ENCODE measurements at places on chromosomes 1 and 21.

- DNase-seq: peak; percentile 93
These were observed 10.8 kb upstream of the FAAP20 start for GRCh38 chr1:2205191-2205952.

GRCh38 chr1:224799083-224799482, 130.4 kb upstream of the DNAH14 start:
- no peak for DNase-seq

GRCh38 chr1:211355873-211356272, 29.2 kb downstream of the TRAF5 start:
- DNase-seq: no peak

- DNase-seq: no peak
These were observed 96.9 kb downstream of the COP1 start for GRCh38 chr1:176110203-176110602.

DNA sequence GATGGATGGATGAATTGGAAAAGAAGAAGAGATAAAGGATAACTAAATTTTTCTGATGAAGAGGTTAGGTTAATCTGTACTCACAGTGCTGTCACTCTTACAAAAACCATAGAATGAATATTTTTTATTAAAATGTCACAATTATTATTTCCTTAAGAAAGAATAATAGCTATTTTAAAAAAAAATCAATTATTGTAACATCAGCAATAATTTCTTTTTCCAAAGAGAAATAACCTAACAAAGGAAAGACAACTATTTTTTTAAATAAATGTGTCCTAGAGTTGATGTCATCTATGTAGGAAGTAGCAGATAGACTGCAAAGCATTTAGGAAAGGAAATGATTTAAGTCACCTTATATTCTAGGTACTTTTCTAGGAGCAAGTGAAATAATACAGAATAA, 33.6 kb upstream of the PLPPR4 start:
- DNase-seq: no peak

DNA sequence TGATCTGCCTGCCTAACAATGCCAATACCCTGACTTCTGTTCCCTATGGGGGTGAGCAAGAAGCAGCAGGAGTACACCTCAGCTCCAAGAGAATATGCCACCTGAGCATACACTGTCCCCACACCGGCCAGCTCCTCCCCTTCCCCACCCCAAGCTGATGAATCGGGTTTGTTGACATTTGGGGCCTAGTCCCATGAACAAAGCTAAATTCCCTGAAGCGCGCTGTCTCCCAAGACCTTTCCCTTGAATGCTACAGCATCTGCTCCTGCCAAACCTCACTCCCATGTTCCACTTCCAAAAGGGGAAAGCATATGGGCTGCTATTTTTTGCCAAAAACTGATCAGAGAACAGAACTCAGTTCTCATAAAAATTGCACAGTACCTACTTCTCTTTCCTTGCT, 220.4 kb upstream of the CAMK1G start:
- DNase-seq: no peak

DNA sequence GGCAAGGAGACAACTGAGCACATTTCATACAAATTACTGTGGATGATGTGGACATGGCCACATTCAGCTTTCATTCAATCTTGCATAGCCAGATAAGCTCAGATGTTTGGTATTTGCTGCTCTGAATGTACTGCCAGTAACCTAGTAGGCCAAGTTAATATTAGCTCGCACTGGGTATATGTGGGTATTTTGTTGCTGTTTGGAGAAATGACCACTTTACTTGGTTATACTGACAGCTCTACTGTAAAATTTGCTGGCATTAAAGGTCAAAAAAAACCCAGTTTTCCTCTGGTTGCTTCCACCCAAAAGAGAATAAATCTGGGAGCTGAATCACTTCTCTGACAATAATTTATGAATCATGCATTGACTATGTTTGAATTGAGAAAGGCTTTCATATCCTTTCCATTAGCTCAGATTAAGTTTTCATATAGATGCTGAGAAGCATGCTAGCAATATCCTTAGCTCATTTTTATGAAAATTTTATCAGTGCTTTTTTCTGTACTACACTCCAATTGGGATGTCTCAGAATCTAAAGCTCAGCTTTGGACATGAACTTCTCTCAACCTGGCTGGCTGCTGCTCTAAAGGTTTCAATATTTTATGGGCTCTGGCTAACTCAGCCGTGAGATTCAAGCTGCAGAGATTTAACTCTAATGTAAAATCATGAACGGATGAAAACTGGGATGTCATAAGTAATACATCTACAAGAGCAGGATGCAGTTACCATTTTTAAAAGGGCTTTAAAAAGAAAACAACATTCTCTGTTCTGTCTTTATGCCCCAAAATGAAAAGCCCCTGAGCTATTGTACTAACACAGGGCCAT, 330.0 kb downstream of the BARHL2 start:
- DNase-seq: no peak

GRCh38 chr1:184156521-184157393, 105.2 kb downstream of the TSEN15 start:
- DNase-seq: no peak

- DNase-seq: no peak
These were observed 81.0 kb upstream of the LHX8 start for GRCh38 chr1:75053207-75053606.

DNA sequence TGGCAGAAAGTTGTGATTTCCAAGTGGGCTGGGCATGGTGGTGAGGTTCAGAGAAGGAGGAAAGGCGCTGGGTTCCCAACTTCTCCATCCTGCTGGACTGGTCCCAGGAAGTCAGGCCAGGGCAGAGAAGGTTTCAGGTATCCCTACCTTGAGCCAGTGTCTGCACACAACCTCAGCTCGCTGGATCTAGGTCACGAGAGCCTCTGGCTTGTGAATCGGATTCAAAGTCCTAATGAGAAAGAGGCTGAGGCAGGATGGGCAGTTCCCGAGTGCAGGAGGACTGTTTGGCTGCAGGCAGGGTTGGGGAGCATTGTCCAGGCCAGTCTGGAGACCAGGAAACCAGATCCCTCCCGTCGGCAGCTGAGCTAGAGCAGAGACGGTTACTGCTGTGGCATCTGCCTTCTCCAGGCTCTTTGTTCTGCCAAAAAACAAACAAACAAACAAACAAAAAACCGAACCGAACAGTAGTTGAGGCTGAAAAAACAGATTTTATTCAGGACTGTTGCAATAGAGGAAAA, 19.5 kb upstream of the IGSF21 start:
- no peak for DNase-seq

DNA sequence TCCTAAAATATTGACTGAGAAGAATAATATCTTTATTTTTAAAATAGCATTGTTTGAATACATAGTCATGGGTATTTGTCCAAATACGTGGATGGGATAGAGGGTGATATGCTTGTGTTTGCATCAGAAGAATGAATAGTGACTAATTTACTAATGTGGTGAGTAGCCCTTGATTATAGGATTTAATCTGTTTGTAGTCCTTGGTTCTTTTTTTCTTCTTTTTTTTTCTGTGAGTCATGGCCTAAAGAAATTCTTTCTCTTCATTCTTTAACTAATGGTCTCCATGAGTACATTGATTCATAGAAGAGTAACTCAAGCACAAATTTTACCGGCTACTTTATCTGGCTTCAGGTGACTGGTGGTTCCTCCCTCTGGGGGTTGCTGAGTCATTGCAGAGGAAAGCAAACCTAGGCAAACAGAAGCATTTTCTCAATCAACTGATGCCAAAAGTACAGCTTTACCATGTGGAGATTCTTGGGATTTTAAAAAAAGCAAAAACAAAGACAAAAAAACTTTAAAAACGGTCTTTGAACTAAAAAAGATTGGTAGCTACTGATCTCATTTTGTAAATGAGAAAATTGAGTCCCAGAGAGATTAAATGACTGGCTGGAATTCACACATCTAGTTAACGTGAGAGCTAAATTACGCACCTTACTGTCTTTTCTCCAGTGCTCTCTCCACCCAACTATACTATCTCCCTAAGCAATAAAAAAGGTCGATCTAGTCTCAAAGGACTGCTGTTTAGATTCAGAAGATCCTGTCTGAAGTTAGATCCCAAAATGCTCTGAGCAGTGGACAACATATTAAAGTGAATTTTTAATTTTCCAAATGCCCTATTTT, 40.5 kb downstream of the AK5 start:
- DNase-seq: peak; percentile 51

DNA sequence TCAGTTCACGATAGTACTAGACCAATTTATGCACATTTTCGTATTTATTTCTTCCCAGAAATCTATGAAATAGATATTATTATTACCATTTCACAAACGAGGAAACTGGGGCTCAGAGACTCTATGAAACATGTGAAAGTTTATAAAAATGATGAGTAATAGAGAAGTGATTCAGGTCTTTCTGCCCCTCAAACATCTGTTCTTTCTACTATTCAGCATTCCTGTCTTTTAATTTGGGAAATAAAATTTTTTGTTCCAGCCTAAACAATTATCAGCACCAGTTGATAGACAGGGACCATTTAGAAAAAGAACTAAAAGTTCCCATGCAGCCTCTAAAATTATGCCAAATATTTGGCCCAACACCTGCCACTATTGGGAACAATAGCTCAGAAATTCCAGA, 585.1 kb downstream of the PTPRC start:
- no peak for DNase-seq

- DNase-seq: no peak
These were observed 54.7 kb upstream of the DNAH14 start for GRCh38 chr1:224874775-224875174.

DNA sequence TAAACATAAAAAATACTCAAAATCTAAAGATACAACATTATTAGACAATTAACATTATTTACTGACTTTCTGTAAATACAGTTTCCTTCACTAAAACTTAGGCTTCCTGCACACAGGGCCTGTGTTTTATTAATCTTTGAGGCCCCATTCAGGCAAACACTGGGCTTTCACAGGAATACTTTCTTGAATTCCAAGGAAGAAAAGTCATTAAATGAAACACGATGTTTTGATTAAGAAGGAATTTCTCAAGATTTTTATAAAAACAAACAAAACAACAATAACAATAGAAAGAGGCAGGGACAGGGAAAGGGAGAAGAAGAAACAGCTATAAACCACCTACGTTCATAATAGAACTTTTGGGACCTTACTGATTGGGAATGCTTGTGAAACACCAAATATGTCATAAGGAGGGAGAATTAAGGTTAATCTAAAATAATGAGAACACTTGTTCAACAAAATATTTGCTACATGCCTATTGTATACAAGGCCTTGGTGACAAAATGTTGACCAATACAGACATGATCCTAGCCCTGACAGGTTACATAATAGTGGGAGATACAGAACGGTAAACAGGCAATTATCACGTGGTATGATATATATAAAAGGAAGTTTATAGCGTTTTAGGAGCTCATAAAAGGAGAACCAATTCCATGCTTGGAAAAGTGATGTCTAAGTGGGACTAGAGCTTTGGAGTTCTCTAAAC, 3.6 kb downstream of the DDAH1 start:
- DNase-seq: no peak

DNA sequence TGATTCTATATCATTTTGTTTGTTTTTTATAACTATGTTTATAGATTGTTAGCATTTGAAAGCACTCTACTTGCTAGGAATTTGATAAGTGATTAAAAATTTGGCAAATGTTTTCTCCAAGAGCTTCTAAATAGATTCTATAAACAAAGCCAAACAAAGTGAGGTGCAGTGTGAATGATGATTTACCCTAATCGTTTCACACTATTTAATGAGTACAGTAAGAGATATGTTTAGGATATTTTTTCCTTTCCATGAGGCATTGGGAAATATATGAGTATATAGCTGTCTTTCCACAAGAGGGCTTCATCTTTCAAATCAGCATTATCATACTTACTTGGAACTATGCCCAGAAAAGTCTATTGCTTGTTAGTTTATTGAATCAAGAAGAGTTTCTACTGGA, 277.0 kb upstream of the BRINP3 start:
- DNase-seq: peak; percentile 24

GRCh38 chr1:55951291-55951690, 628.1 kb downstream of the PLPP3 start:
- no peak for DNase-seq

GRCh38 chr1:207670997-207671396, 26.1 kb downstream of the CR1L start:
- DNase-seq: no peak

GRCh38 chr21:29175408-29176134, 45.1 kb downstream of the MAP3K7CL start:
- DNase-seq: no peak

GRCh38 chr1:202638019-202638700, 72.1 kb downstream of the SYT2 start:
- DNase-seq: no peak

- no peak for DNase-seq
These were observed 43.4 kb upstream of the PIGV start for GRCh38 chr1:26744075-26744959.

GRCh38 chr1:178692564-178693327, 32.3 kb upstream of the RALGPS2 start:
- no peak for DNase-seq

DNA sequence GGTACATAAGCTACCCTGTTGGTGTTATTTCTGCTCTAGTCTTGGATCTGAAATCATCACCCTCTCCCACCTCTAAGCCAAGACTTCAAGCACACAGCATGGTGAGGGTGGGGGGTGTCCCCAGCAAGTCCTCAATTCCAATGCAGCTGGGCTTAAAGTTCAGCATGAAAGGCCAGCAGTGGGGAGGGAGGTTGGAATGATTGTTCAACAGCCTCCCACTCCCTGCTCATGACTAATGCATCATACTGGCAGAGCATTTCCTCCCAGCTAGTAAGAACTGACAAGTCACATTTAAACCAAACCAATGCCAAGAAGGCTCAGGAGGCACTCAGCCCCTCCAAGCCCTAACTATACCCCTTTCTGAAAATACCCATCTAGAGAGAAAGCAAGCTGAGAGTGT, 50.1 kb downstream of the TIAM1 start:
- DNase-seq: no peak

- no peak for DNase-seq
These were observed 354.6 kb downstream of the PTPRU start for GRCh38 chr1:29590583-29591565.

DNA sequence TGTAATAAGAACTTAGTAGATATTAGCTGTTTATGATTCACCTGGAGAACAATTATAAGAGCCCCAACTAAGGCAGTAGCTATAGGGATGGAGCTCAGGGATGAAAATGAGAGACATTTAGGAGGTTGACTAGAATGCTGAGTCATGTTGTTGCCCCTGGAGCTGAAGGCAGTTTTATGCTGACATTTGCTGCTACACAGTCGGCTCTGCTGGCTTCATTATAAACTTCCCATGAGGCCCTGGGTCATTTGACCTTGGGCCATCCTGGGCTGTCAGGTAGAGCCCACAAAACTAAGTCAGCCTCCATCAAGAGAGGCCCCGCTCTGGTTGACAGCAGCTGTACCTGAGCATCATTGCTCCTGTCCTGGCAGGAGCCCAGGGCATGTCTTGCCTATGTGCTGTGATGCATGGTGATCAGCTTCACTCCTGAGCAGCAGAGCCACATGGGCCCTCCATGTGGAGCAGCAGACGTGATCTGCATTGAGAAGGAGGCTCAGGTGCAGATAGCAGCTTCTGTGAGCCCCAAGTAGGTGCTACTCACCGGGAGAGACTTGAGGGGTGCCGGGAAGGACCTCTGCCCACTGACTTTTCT, 112.4 kb downstream of the TBX19 start:
- no peak for DNase-seq
